ENCODE measurements at places on chromosomes 12 and 14.
A peak's percentile ranks its signal among the peaks of the same experiment; 100 is the strongest.

- DNase-seq, result no peak
Observed at GRCh38 chr12:62899568-62900390, 35.2 kb downstream of the PPM1H start.

DNA sequence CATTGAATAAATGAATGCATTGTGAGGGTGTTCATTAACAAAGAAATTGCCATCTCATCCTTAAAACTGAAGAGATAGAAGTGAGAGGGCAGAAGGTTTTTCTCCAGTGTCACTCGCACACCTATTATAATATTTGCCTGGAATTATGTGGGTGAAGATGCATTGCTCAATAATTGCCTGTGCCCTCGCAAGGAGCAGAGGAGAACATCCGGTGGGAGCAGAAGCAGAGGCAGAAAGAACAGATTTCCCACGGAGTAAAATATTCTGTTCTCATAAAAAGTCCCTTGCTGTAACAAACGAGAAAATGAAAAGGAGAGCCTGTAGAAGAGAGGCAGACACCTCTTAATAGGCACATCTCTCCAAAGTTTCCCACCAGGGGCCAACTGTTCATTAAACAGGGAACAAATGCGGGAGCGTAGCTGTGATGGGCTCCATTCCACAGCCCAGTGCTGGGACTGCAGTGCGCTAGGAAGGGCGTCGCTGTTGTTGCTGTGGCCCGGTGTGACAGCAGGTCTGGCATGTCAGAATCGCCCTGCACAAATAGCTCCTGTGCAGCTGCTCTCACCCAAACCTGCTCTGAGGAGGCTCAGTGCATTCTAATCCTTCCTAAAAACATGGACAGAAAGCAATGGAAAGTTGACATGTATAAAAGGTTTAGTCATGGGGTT is 359.8 kb downstream of the APAF1 start:
- no peak for DNase-seq

- DNase-seq, result no peak
Observed at GRCh38 chr14:96852823-96853422, 55.7 kb downstream of the VRK1 start.

DNA sequence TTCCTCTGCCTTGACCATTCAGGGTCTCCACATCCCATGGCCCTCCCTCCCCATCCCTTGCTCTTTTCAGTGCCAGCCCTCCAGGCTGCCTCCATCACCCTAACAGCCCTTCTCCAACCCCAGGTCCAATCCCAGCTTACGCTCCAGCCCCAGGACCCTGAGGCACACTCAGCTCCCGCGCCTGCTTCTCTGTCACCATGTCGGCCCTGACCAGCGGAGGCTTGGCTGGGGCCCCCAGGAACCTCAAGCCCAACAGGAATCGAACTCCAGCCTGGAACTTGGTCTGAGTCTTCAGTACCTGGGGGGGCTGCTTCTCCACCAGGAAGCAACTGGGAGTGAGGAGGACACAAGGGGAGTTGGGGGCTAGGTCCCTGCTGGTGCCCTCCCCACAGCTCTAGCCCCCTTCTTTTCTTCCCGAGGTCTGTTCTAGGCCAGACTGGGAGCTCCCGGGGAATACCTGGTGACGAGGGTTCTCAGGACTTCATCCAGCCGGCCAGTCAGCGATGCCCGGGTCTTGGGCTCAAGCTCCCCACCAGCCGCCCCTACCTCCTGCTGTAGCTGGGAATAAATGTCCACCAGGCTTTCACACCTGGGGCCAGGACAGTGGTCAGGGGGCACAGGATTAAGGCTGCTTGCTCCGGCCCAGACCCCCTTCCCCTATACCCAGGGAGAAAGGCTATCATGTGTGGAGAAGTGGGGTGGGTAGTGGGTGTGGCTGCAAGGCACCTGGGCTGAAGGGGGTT is 6.0 kb downstream of the STAT6 start:
- DNase-seq, result no peak

- DNase-seq, result peak; percentile 23
Observed at GRCh38 chr14:24339284-24340151, at the start of gene RIPK3. Gene RIPK3 (minus strand): TSS chr14:24339991. CDS start chr14:24339826, 165 bp downstream.

- DNase-seq, result no peak
Observed at GRCh38 chr12:1862973-1863372, 42.6 kb downstream of the LRTM2 start.

- no peak for DNase-seq
Observed at GRCh38 chr12:106903241-106903945, 52.3 kb upstream of the TMEM263 start.

- DNase-seq, result no peak
Observed at GRCh38 chr12:88501972-88502938, 78.0 kb downstream of the KITLG start.

GRCh38 chr12:52884526-52885293 is 20.2 kb downstream of the KRT8 start:
- DNase-seq, result peak; percentile 23

GRCh38 chr12:22577667-22578066 is 33.3 kb upstream of the C2CD5 start:
- DNase-seq, result no peak

- no peak for DNase-seq
Observed at GRCh38 chr14:73452341-73453186, 5.8 kb downstream of the NUMB start.
